ENCODE measurements at places on chromosomes 7 and 10. TPM values are rescaled to one million over a fixed set of nuclear protein-coding genes. Genes with fewer than 3 reads are reported as not detected.

ZMYND11 gene
- 136 TPM for total RNA-seq

SPDYE1 gene
- total RNA-seq, result not detected

SLC16A12 gene
- 2.2 TPM for total RNA-seq

MYL10 gene
- total RNA-seq, result not detected

TACC2 gene
- 81.8 TPM for total RNA-seq

TMEM270 gene
- total RNA-seq, result not detected

CCDC136 gene
- 35.4 TPM for total RNA-seq

BHLHA15 gene
- not detected for total RNA-seq

FAM25C gene
- not detected for total RNA-seq

DNA sequence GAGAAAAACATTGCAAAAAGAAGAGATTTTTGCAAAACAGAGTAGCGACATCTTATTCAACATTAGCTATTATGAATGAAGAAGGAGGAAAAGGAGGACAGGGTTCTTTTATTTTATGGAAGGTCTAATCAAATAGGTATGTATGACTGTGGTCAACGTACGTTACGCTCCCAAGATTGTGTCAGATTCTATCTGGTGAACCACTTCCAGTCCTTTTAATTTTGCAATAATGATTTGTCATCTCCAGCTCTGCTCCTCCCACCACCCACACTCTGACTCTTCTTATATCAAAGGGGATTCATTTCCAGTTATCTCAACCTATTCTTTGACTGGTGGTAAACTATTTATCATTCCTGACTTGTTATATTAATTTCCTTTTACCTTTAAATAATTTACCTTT lies 259.9 kb downstream of the CACNA2D1 start:
- no peak overlapping the region for H3K27ac ChIP-seq
- H3K36me3 ChIP-seq, result no peaks in the 10 kb centered on the region
- no peak overlapping the region for H3K4me3 ChIP-seq
- DNase-seq, result no peak

GRCh38 chr10:53580465-53580864 lies 807.9 kb upstream of the MBL2 start:
- DNase-seq, result no peak
- H3K27ac ChIP-seq, result no peak overlapping the region
- H3K4me3 ChIP-seq, result no peak overlapping the region
- no peaks in the 10 kb centered on the region for H3K36me3 ChIP-seq

DNA sequence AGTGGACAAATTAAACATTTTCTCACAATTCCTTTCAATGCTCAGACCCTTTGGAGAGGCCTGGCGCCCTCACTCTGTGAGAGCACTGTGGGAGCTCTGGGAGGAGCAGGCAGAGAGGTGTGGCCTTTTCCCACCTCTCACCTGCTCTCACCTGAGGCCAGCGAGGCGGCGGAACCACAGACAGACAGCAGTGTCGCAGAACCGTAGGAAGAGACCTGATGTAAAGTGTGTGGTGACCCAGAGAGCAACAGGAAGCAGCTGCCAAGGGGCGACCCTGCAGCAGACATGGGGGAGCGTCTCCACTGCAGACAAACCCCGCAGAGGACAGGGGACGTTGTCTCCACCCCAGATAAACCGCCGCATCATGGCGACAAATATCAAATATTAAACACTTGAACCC lies 15.6 kb upstream of the PARP12 start:
- no peak for DNase-seq
- H3K36me3 ChIP-seq, result no peaks in the 10 kb centered on the region
- H3K4me3 ChIP-seq, result no peak overlapping the region

DNA sequence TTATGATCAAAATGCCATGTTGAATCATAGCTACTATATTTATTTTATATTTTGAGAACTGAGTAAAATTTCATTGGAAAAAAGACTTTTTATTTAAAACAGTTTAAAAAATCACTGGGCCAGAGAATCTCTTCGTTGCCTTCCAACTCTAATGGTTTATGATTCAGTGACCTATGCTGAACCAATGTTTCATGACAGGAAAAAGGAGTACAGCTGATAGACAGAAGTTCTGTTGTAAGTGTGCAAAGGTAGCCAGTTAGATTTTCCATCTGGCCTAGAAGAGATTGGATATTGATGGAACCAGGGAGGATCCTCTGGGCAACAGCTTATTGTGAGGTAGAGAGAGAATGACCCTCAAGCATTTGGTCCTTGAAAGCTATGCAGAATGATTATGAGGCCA lies 745.8 kb downstream of the SUGCT start:
- H3K4me3 ChIP-seq, result no peak overlapping the region
- no peak overlapping the region for H3K27ac ChIP-seq
- no peaks in the 10 kb centered on the region for H3K27me3 ChIP-seq
- no peak for DNase-seq
- no peaks in the 10 kb centered on the region for H3K36me3 ChIP-seq

DNA sequence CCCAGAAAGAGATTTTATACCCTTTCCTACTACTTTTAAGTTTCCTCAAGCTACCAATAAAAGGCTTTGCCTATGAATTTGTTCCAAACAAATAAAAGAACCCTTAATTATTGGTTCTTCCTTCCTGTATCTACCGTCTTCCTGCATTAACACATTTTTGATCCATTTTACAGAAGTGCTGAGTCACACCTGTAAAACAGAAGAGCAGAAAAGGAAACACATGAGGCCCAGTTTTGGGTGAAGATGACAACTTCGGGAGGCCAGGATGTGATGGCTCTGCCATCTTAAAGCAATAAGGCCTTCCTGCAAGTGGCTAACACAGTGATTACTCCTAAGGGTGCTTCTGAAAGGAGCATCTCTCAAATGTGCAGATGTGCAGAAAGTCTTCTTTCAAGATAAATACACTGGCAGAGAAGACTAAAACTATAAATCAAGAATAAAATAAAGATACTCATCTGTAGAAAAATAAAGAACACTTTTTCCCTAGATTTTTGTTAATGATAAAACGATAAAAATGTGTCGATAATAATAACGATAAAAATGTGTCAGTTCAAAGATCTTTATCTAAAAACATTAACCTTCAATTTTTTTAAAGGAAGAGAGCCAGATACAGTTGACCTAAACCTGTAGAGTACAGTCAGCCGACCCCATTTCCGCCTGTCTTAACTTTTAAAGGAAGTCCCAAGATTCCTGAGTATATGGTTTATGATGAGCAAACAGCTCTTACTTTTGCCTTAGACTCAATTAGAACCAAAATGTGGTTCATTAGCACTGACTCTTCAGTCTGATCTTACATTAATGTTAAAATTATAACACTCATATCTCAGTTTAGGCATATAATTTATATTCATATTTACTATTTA lies 108.6 kb downstream of the UBE2H start:
- no peak overlapping the region for H3K27ac ChIP-seq
- no peak for DNase-seq
- no peaks in the 10 kb centered on the region for H3K36me3 ChIP-seq

GRCh38 chr7:38502848-38503247 lies 128.3 kb downstream of the AMPH start:
- H3K27me3 ChIP-seq, result no peaks in the 10 kb centered on the region
- H3K36me3 ChIP-seq, result no peaks in the 10 kb centered on the region
- no peak for DNase-seq

DNA sequence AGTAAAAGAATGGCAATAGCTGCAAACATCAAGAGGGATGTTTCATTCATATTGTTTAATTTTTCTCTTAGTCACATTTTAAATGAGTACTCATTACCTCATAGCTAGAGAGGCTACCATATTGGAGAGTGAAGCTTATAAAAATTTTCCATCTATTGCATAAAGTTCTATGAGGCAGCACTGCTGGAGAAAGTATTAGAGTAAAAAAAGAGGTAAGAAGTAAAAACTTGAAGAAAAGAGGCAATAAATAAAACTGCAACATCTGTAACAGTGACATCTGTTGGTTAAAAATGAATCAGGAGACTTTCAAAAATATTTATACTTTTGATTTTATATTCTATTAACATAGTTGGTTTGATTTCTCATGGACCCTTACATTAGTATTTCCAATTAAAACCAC lies 284.5 kb upstream of the SEMA3D start:
- no peak for DNase-seq
- H3K4me3 ChIP-seq, result no peak overlapping the region
- no peaks in the 10 kb centered on the region for H3K36me3 ChIP-seq
- H3K27me3 ChIP-seq, result no peaks in the 10 kb centered on the region
- H3K4me1 ChIP-seq, result no peaks in the 10 kb centered on the region

GRCh38 chr7:112157072-112157471 lies 49.1 kb downstream of the DOCK4 start:
- H3K27me3 ChIP-seq, result no peaks in the 10 kb centered on the region
- no peaks in the 10 kb centered on the region for H3K36me3 ChIP-seq
- peaks cover 20% of the 10 kb centered on the region for H3K4me1 ChIP-seq
- DNase-seq, result no peak

DNA sequence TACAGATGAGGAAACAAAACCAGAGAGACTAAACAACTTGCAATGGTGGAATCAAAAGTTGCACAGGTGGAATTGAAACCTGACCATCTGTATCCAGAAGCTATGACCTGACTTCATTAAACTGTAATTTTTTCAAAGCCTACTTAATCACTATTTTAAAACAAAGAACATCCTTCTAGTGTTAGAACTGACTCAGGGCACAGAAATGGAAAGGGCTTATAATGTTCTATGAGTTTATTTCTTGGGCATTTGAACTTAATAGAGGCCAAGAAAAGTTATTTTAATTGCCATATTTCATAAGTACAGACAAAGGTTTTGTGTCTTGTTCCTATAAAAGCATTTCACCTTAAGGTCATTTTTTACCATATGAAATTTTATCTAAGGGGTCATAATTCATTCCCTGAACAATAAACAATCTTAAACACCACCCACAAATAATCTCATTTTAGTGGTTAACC lies 8.8 kb downstream of the ITGB1 start:
- no peak overlapping the region for H3K4me3 ChIP-seq
- peak overlapping the region; percentile 96 for H3K27ac ChIP-seq
- peaks cover 97% of the 10 kb centered on the region for H3K4me1 ChIP-seq
- DNase-seq, result no peak
- no peaks in the 10 kb centered on the region for H3K27me3 ChIP-seq
- H3K36me3 ChIP-seq, result no peaks in the 10 kb centered on the region

GRCh38 chr7:36487756-36488336 lies 98.2 kb downstream of the ANLN start:
- H3K4me1 ChIP-seq, result no peaks in the 10 kb centered on the region
- H3K27ac ChIP-seq, result no peak overlapping the region
- no peaks in the 10 kb centered on the region for H3K27me3 ChIP-seq
- no peaks in the 10 kb centered on the region for H3K36me3 ChIP-seq

DNA sequence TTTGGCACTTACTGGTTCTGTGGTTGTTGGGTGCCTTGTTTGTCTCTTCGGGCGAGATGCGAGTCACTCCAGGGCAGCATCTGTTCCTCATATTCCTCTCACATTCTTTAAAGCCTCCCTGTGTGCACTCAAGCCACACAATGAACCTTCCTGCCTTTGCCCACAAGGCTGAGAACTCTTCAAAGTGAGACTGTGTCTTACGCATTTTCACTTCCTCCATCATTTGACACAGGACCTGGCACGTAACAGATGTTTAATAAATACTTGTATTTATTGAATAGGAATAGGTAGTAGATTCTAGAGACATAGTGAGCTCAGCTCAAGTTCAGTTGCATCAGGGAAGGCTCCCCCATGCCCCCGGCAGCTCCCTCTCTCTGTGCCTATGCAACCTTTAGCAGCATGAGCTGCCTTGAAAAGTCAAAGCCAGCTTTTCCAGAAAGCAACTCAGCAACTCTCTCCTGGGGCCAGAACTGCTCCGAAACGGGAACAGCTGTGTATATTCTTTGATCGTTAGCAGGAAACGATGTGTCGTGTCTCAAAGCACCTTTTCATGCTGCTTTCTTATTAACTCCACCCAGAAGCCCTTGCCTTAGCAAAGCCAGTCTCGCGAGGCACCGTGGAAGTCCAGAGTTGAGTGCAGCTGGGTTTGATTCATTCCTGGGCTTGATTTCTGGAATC lies 97.5 kb downstream of the PFKFB3 start:
- H3K27ac ChIP-seq, result peak overlapping the region; percentile 17
- DNase-seq, result no peak
- no peaks in the 10 kb centered on the region for H3K27me3 ChIP-seq

DNA sequence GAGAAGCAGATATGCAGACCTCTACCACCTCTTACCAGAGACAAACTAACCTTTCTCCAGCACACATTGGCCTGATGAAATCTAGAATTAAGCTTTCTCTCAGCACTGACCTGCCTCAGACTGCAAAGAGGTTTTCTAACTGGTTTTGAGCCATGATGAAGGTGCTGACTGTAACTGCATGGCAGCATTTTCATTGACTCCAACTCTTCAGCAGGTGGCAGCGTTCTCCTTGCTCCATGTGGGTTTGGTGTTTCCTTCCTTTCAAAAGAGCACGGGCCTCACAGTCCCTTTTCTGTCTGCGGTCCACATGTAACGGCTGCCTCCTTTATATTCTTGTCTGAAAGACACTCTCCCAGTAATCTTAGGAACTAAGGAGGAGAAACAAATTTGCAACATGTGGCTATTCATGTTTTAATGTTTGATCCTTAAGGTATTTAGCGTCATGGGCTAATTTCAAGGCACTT lies 12.6 kb downstream of the KLLN start:
- H3K4me1 ChIP-seq, result peaks cover 3% of the 10 kb centered on the region
- H3K27ac ChIP-seq, result no peak overlapping the region
- DNase-seq, result no peak
- H3K27me3 ChIP-seq, result no peaks in the 10 kb centered on the region
- no peak overlapping the region for H3K4me3 ChIP-seq

Data from esophagus muscularis mucosa (tissue), 4 donors.